Hepatocyte (in vitro differentiated cells): ENCODE measurements at places on chromosomes 11 and 22. TPM values are rescaled to one million over a fixed set of nuclear protein-coding genes. Genes with fewer than 3 reads are reported as not detected.
A peak's percentile ranks its signal among the peaks of the same experiment; 100 is the strongest.

DNA sequence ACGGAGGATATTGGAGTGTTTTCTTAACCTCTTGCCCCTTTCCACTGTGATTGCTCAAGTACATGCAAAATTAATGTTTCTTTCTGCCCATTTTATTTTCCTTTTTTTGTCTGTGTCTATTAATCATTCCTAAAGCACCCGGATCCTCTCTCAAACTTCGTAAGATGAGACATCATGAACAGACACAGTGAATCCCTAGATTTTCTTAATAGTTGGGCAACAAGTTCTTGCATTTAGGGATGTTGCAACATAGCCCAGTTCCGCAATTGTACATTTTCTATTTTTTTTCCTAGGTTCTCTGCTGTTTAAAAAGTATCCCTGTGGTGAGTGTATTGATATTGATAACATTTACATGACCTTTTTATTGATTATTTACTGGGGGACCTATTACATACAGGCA, 2.9 kb downstream of the FAM111A start:
- no peak for DNase-seq
- H3K4me3 ChIP-seq = no peak overlapping the region
- no peaks in the 10 kb centered on the region for H3K36me3 ChIP-seq
- H3K4me1 ChIP-seq = peaks cover 37% of the 10 kb centered on the region
- H3K27ac ChIP-seq = peak overlapping the region; percentile 97
- no peaks in the 10 kb centered on the region for H3K27me3 ChIP-seq

DNA sequence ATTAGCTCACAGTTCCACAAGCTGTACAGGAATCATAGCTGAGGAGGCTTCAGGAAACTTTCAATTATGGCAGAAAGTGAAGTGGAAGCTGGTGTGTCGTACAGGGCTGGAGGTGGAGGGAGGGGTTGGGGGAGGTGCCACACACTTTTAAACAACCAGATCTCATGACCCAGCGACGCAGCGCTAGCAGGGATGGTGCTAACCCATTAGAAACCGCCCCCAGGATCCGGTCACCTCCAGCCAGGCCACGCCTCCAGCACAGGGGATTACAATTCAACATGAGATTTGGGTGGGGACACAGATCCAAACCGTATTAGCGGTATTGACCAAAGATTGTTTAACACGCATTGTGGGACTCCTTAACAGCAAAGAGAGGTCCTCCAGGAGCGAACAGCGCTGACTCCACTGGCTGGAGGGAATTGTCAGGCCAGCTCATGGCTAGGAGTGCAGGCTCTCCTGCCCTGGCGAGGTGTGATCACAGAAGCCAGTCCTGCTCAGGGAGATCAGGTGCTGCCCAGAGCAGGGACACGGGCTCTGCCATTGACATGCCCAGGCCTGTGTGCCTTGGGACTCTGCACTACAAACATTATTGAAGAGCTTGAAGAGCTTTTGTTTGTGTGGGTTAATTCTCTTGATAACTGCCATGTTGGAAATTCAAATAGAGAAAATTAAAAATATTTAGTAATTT, 215.3 kb downstream of the TBC1D22A start:
- H3K27ac ChIP-seq = no peak overlapping the region
- DNase-seq = no peak
- no peaks in the 10 kb centered on the region for H3K4me1 ChIP-seq
- H3K27me3 ChIP-seq = no peaks in the 10 kb centered on the region
- H3K4me3 ChIP-seq = no peak overlapping the region

- H3K36me3 ChIP-seq = no peaks in the 10 kb centered on the region
- peaks cover 4% of the 10 kb centered on the region for H3K27me3 ChIP-seq
- H3K4me1 ChIP-seq = peaks cover 53% of the 10 kb centered on the region
- no peak overlapping the region for H3K4me3 ChIP-seq
- H3K27ac ChIP-seq = no peak overlapping the region
- peak; percentile 71 for DNase-seq
These were observed 5.8 kb downstream of the TSPAN4 start for GRCh38 chr11:848380-848931.

- peak; percentile 91 for DNase-seq
- no peak overlapping the region for H3K4me3 ChIP-seq
- no peak overlapping the region for H3K27ac ChIP-seq
- H3K36me3 ChIP-seq = no peaks in the 10 kb centered on the region
- peaks cover 15% of the 10 kb centered on the region for H3K4me1 ChIP-seq
These were observed 69.1 kb downstream of the NAT10 start for GRCh38 chr11:34174412-34175041.

The TRPM5 gene
- 0.13 and 0.36 TPM in 2 replicates for polyA plus RNA-seq

The KRTAP5-8 gene
- polyA plus RNA-seq = 0.26 TPM in 1 of 2 replicates, not detected in the other

GRCh38 chr11:48096588-48097525, 116.5 kb downstream of the PTPRJ start:
- peaks cover 60% of the 10 kb centered on the region for H3K4me1 ChIP-seq
- DNase-seq = no peak
- H3K27ac ChIP-seq = peak overlapping the region; percentile 47
- no peaks in the 10 kb centered on the region for H3K27me3 ChIP-seq
- H3K36me3 ChIP-seq = no peaks in the 10 kb centered on the region

The LMO1 gene
- 0.24 and 0.33 TPM in 2 replicates for polyA plus RNA-seq

- no peaks in the 10 kb centered on the region for H3K27me3 ChIP-seq
- DNase-seq = no peak
- H3K4me3 ChIP-seq = no peak overlapping the region
- H3K27ac ChIP-seq = peak overlapping the region; percentile 7
- H3K36me3 ChIP-seq = no peaks in the 10 kb centered on the region
These were observed 8.6 kb upstream of the C11orf96 start for GRCh38 chr11:43933608-43934551.

The SLC1A2 gene
- 0.59 TPM in 1 of 2 replicates, not detected in the other for polyA plus RNA-seq

- no peaks in the 10 kb centered on the region for H3K4me1 ChIP-seq
- no peaks in the 10 kb centered on the region for H3K27me3 ChIP-seq
- DNase-seq = no peak
These were observed 6.5 kb downstream of the RFPL3 start for GRCh38 chr22:32364210-32364609.

The CTSF gene
- polyA plus RNA-seq = 1.1 and 1.5 TPM in 2 replicates

- H3K4me3 ChIP-seq = no peak overlapping the region
- H3K27me3 ChIP-seq = peaks cover 88% of the 10 kb centered on the region
- H3K27ac ChIP-seq = no peak overlapping the region
These were observed 3.0 kb downstream of the MN1 start for GRCh38 chr22:27798511-27799014.

DNA sequence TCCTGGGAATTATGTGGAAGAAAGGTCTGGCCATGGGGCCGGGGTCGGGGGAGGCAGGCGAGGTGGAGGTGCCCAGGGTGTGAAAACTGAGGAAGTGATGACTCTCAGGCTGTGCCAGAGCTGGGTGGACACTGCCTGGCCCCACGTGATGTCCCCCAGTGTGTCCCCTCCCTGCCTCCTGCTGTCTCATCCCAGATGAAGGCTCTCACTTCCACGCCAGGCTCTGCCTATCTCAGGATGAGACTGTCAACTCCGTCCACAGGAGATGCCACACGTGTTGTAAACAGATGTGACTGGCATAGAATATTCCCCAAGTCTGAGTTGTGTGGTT, 51.4 kb downstream of the RPS6KA4 start:
- no peaks in the 10 kb centered on the region for H3K36me3 ChIP-seq
- H3K4me1 ChIP-seq = peaks cover 21% of the 10 kb centered on the region
- H3K4me3 ChIP-seq = no peak overlapping the region
- peak overlapping the region; percentile 10 for H3K27ac ChIP-seq

- H3K4me1 ChIP-seq = no peaks in the 10 kb centered on the region
- no peak for DNase-seq
- H3K27ac ChIP-seq = no peak within 1 kb of the TSS
- no peaks in the 10 kb centered on the region for H3K36me3 ChIP-seq
- no peak within 1 kb of the TSS for H3K4me3 ChIP-seq
These were observed at the start of gene OR56A1 for GRCh38 chr11:6030708-6031405. OR56A1 (minus strand) TSS chr11:6030758; CDS start chr11:6027692, 3,066 bp downstream.

DNA sequence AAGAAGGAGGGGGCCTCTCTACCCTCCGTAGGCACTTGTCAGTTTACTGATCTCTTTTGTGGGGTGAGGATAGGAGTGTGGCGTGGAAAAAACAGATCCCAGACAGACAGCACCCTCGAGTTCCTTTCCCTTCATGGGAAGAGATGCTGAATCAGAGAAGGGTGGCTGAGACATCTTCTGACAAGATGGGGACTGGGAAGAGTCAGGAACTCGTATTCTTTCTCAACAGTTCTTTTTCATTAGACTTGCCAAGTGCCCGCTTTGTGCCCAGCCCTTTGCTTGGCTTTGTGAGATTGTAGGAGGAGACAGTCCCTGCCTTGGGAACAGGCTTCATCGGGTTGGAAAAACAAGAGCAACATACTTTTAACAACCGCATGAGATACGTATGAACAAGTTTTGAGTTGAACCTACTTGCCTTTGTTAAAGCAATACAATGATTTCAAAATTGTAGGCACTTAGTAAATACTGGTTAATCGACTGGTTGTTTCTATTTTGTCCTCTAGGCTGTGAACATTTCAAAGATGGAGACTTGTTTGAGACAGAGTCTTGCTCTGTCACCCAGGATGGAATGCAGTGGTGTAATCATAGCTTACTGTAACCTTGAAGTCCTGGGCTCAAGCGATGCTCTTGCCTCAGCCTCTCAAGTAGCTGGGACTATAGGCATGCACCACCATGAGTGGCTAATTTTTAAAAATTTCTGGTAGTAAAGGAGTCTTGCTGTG, 1.1 kb downstream of the RRM1 start:
- peak overlapping the region; percentile 93 for H3K27ac ChIP-seq
- no peaks in the 10 kb centered on the region for H3K4me1 ChIP-seq
- H3K36me3 ChIP-seq = no peaks in the 10 kb centered on the region
- H3K27me3 ChIP-seq = no peaks in the 10 kb centered on the region
- DNase-seq = peak; percentile 28

DNA sequence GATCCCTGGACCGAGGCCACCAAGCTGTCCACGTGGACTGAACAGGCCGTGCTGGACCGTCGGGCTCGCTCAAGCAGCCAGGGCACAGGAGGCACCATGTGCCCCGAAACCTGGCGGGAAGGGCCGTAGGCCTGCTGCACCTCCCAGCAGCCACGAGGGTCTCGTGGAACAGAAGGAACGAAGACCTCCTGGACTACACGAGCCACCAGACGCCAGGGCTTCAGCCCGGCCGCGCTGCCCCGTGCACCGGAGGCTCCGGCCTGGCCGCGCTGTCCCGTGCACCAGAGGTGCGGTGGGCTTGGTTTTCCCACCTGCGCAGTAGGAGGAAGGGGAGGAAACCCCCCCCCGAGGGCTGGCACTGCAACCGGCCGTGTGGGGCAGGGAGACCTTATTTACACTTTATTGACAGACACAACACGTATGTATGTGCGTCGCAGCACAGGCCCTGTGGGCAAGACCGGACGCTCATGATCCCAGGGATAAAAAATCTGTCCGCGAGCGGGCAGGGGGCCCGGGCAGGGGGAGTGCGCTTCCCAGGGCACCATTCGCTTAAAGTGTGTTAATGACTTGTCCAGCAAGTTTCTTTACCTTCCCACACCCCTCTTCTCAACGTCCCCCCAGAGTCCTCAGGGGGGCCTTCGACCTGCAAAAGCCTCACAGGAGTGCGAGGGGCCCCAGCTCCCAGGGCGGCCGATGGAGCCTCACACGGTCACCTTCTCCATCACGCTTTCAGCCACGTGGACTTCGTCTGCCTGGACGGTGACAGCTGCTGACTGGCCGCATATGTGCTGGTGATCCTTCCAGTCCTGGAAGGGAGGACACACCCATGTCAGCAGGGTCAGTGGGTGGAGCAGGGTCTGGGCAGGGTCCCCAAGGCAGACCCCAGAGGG, 7.0 kb downstream of the DRD4 start:
- no peak for DNase-seq
- H3K36me3 ChIP-seq = no peaks in the 10 kb centered on the region
- no peak overlapping the region for H3K27ac ChIP-seq
- peaks cover 2% of the 10 kb centered on the region for H3K4me1 ChIP-seq
- H3K4me3 ChIP-seq = no peak overlapping the region

The IFITM10 gene
- polyA plus RNA-seq = 0.89 and 1.9 TPM in 2 replicates

DNA sequence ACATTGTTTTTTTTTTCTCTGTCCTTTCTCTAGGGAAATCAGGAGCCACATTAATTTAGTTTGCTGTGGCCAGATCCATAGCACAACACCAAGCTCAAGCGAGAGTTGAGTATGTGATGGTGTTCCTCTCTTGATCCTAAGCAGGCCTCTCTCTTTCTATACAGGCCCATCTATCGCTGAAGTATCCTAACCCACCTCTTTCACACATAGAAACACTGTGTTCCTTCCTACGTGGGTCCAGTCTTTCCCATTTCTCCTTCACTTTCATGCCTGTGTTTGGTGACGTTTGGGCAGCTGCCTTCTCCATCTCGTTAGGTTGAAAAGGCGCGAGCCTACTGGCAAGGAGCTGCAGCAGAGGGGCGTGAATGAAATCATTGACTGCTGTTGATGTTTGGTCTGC, 2.4 kb downstream of the PACS1 start:
- no peak overlapping the region for H3K27ac ChIP-seq
- no peaks in the 10 kb centered on the region for H3K27me3 ChIP-seq
- H3K4me3 ChIP-seq = no peak overlapping the region

DNA sequence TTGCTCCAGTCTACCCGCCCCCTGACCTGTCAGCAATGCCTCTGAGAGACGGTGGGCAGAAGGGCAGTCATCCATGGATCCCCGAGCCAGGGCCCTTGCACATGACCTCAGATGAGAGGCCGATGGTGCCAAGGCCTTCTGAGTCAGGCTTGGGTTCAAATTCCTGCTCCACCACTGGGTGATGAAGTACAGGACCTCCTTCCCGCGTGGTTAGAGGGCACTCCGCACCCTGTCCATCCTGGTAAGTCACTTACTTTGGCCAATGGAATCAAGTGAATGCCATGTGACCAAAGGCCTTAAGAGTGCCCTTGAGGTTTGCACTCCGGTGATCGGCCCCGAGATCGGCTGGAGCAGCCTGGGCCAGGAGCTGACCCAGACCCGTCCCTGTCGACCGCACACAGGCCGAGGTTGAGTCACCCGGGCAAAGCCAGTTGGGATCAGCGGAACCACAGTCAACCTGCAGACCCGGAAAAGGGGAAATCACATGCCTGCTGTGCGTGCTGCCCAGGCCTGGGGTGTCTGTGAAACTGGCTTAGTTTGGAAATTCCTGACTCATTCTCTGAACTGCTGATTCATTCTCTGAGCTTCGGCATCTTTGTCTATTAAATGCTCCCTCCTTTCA, 48.9 kb downstream of the RTL6 start:
- H3K27me3 ChIP-seq = no peaks in the 10 kb centered on the region
- peak; percentile 49 for DNase-seq
- no peak overlapping the region for H3K27ac ChIP-seq

DNA sequence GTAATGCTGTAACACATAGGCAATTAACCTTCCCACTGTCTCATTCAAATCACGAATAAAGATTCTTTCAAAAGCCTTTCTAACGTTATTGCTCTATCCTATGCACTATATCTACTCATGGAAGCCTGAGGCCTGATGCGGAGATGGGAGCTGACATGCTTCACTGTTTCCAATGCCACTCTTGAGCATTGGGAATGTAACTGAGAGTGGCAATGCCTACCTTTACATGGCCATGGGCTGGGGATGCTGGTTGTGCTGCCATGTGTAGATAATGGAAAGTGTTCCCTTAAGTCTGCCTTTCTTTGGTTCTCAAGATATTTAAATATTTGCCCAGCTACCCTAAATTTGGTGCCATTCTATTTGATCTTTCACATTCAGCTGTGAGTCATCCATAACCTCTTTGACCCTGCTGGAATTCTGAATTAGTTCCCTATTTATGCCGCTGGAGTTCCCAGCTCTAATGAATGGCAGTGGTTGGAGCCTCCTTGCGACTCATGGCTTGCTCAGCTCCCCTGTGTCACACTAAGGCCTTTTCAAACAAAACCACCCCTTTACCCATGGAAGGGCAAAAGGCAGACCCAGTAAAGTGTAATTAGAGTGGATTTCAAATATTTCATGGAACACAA, 21.4 kb upstream of the DKK3 start:
- no peak overlapping the region for H3K27ac ChIP-seq
- H3K36me3 ChIP-seq = no peaks in the 10 kb centered on the region
- H3K27me3 ChIP-seq = no peaks in the 10 kb centered on the region
